ENCODE measurements at places on chromosomes 3 and 15. TPM values are rescaled to one million over a fixed set of nuclear protein-coding genes. Genes with fewer than 3 reads are reported as not detected.

DNA sequence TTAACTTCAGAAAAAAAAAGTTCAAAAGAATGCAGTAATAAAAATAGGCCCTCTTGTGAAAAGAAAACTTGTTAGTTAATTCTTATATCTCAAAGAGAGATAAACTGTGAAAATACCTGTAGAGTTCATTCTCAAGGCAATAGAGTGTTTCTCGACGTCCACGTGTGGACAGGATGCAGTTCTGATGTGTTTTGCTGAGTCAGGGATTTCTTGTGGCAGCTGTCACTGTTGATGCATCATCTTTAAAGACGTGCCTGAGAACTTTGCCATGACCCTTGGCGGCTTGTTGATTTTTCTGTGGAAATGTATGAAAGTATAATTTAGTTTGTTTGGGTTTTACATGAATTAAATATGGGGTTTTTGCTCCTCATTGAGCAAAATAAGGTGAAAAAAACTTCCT is 702.2 kb downstream of the NLGN1 start:
- DNase-seq, result no peak

DNA sequence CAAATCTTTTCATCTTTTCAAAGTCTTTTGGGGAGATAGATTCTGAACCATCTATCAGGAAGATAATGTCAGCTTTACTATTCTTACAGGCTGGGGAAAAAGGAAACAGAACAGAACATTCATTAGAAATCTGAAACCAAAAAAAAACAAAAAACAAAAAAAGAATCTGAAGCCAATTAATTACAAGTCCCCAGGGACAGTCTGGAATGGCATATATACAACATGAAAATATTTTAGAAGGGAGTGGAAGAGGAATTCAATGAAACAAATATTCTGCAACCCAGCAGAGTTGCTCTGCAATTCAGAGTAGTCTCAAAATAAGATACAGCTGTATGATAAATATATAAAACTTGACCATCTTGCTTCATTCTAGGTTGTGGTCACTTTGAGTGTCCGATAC is 41.7 kb upstream of the CAPN7 start:
- no peak for DNase-seq

GRCh38 chr3:127483902-127484591 is 106.5 kb downstream of the TPRA1 start:
- no peak for DNase-seq

DNA sequence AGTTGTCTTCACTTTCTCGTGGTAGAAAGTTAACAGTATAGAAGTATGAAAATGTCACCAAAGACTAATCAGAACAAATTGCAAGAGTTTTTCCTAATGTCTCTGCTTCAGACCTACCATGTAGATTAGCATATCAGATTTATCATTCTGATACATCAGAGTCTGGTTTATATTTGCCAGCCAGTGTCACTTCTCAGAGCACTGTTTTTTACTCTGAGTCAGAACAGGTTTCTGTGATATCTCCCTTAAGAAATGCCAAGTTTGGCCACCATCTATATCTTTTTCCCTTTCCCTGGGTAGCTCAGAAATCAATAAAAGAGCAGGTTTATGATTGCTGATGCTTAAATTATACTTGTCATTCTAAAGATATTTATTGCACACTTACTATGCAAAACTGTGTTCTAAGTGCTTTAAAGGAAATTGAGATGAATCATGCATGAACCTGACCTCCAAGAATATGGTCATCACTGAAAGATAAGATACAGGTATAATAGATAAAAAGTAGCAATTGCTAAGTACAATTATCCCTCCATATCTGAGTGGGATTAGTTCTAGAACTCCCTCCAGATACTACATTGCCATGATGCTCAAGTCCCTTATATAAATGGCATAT is 672.7 kb upstream of the NAALADL2 start:
- no peak for DNase-seq

DNA sequence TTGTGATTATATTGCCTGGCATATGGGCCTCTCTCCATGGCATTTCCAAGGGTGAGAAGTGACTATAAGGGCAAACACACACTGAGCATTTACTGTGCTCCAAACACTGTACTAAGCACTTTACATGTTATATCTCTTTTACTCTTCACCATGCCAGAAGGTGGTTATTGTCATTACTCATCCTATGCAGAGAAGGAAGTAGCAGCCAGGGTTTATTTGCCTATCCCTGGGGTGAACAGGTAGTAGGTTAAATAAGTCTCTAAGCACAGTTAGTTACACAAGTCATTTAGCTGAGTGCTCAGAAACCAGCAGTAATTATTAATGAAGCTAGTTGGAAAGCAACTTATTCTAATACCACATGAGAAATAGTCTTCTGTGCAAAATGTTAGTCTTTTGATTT is 109.9 kb upstream of the SYNPR start:
- no peak for DNase-seq

DNA sequence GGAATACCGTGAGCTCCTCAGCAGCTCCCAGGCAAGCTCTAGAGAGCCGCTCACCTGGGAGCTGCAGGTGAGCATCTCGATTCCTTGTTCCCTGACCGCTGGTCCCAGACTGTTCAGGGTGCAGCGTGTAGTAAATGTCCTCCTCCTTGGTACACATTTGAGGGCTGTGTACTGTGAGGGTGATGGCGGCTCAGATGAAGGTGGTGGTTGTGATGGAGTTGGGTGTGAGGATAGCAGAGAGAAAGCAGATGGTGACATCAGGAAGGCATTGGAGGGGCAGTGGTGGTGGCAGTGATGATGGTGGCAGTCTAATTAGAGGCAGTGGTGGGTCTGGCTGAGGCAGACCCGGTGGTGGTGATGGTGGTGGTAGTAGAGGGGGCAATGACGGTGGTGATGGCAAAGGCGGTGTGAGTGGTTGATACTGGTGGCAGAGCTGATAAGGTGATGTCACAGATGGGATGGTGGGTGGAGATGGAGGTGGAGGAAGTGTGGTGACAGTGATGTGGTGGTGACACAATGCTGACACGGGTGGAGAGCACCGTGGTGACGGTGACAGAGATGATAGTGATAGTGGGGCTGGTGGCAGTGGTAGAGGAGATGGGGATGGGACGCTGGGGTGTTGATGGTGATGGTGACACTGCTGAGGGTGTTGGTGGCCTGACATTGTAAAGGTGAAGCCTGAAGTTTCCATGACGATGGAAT is at the start of gene DNAJB8:
TSS of gene DNAJB8 (minus strand) at position 51 of the 702 bp plus-strand sequence. CDS start 3,645 bp downstream, outside the sequence.
- DNase-seq, result no peak

GRCh38 chr3:137468446-137468845 is 295.7 kb upstream of the SOX14 start:
- no peak for DNase-seq

GRCh38 chr3:8793242-8793641 is 23.8 kb upstream of the OXTR start:
- no peak for DNase-seq

- no peak for DNase-seq
These were observed 830 bp upstream of the RNF13 start for GRCh38 chr3:149812165-149812605.

- DNase-seq, result no peak
These were observed 132.3 kb upstream of the MB21D2 start for GRCh38 chr3:193049935-193050334.

DNA sequence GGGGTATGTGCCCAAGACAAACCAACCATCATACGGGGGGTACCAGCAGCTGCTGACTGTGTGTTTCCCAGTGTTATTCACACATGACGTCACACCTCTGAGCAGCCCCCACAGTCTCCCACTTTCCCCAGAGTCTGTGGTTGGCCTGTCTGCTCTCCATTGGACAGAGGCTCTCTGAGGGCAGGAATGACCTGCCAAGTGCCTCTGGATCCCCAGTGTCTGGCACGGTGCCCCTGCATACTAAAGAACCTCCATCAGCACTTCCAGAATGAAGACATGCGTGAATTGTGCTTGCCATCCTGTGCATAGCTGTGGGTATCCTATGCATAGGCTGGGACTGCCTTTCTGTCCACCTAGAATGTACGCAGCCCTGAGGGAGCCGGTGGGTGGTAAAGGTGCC is 3.5 kb upstream of the CCDC9B start:
- no peak for DNase-seq

DNA sequence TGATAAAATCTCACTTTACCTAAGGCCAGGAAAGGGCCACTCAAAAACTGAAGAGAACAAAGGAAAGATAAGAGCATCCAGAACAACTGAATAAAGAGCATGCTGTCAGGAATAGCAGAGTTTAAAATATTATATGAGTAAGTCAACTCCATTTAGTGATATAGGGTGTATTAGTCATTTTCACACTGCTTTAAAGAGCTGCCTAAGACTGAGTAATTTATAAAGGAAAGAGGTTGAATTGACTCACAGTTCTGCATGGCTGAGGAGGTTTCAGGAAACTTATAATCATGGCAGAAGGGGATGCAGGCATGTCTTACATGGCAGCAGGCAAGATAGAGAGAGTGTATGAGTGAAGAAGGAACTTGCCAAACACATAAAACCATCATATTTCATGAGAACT is 778.0 kb upstream of the NECTIN3 start:
- DNase-seq, result no peak

DNA sequence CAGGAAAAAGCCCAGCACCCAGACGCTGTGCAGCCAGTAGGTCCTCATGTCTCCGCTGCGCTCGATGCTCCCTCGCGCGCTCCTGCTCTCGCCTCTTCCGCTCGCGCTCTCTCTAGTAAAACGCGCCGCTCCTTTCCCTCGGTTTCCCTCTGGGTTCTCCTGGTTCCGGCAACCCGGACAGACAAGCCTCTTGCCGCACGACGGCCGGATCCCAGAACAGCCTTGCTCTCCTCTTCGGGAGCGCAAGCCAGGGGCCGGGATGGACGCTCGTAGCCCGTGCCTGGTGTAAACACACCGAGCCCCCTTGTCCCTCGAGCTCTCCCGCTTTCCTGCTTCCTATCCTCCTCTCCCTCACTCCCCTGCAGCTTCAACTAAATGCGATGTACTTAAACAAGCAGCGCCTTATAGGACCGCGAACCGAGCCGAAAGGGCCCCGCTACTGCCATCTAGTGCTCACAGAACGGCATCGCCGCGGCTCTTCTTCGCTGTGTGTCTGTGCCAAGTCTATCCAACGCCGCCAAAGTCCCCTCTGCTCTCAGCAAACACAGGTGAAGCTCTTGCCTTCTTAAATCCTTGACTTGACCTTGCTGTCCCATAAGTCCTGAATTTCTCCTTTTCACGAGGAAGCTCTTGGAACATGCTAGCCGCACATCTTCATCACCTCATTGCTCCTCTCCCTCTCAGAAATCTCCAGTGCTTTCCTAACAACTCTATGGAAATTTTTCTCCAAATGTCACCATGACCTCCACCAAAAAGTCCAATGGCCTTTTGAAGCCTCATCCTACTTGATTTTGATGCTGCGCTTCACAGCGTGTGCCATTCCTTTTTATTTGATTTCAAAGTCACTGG is 1037.2 kb downstream of the IGSF11 start:
- DNase-seq, result peak; percentile 87

- DNase-seq, result no peak
These were observed 468.5 kb upstream of the KCNMB2 start for GRCh38 chr3:178067721-178068120.

The CD200 gene
- total RNA-seq, result 54.1 TPM

The CDCP1 gene
- total RNA-seq, result 14.6 TPM

The ABHD10 gene
- 32.4 TPM for total RNA-seq

The AMOTL2 gene
- 76.9 TPM for total RNA-seq

The NMD3 gene
- total RNA-seq, result 53.3 TPM

The ATP8B4 gene
- total RNA-seq, result 0.37 TPM

The P2RY13 gene
- total RNA-seq, result not detected

The HHATL gene
- total RNA-seq, result 0.21 TPM

The CHRM5 gene
- not detected for total RNA-seq
